ENCODE measurements at places on chromosomes 11 and 22. TPM values are rescaled to one million over a fixed set of nuclear protein-coding genes. Genes with fewer than 3 reads are reported as not detected.

VPREB1 gene
- 1.2 TPM for polyA plus RNA-seq

NADSYN1 gene
- polyA plus RNA-seq = 146 TPM

TUT1 gene
- 31.1 TPM for polyA plus RNA-seq

SORL1 gene
- polyA plus RNA-seq = 21.0 TPM

FREY1 gene
- 1.7 TPM for polyA plus RNA-seq

MUC6 gene
- not detected for polyA plus RNA-seq

FGF19 gene
- polyA plus RNA-seq = not detected

APLP2 gene
- 184 TPM for polyA plus RNA-seq

PLAAT5 gene
- polyA plus RNA-seq = not detected

HTATIP2 gene
- 23.1 TPM for polyA plus RNA-seq

MYBPC3 gene
- 1.4 TPM for polyA plus RNA-seq

B3GAT1 gene
- polyA plus RNA-seq = 0.06 TPM

RFPL2 gene
- 0.09 TPM for polyA plus RNA-seq

CREB3L1 gene
- polyA plus RNA-seq = not detected

BCO2 gene
- 1.8 TPM for polyA plus RNA-seq

MMP13 gene
- polyA plus RNA-seq = not detected

TSGA10IP gene
- not detected for polyA plus RNA-seq

RFPL1 gene
- polyA plus RNA-seq = not detected

PIH1D2 gene
- polyA plus RNA-seq = not detected

TMA7B gene
- polyA plus RNA-seq = 1.5 TPM

ELFN2 gene
- polyA plus RNA-seq = 0.07 TPM

OR4D5 gene
- not detected for polyA plus RNA-seq

APOL3 gene
- 55.0 TPM for polyA plus RNA-seq

MLC1 gene
- polyA plus RNA-seq = 0.34 TPM

RGL4 gene
- polyA plus RNA-seq = 2.7 TPM

CBX7 gene
- polyA plus RNA-seq = 57.1 TPM

MS4A1 gene
- polyA plus RNA-seq = 5,160 TPM

ASCC2 gene
- polyA plus RNA-seq = 79.4 TPM

EEF1G gene
- 1,359 TPM for polyA plus RNA-seq

STARD10 gene
- polyA plus RNA-seq = 37.5 TPM

SYT12 gene
- not detected for polyA plus RNA-seq

FOLH1 gene
- polyA plus RNA-seq = not detected

Measured in B cell (primary cell).